ENCODE measurements at places on chromosomes 12 and 14. TPM values are rescaled to one million over a fixed set of nuclear protein-coding genes. Genes with fewer than 3 reads are reported as not detected.

CLEC4A gene
- 4.6 TPM for total RNA-seq

HOXC12 gene
- not detected for total RNA-seq

ASIC1 gene
- total RNA-seq: 1.8 TPM

TCTN2 gene
- 4.0 TPM for total RNA-seq

SMARCD1 gene
- total RNA-seq: 19.1 TPM

NINJ2 gene
- 9.1 TPM for total RNA-seq

GRCh38 chr12:51695241-51696010 is 104.4 kb downstream of the SCN8A start:
- DNase-seq: no peak

DNA sequence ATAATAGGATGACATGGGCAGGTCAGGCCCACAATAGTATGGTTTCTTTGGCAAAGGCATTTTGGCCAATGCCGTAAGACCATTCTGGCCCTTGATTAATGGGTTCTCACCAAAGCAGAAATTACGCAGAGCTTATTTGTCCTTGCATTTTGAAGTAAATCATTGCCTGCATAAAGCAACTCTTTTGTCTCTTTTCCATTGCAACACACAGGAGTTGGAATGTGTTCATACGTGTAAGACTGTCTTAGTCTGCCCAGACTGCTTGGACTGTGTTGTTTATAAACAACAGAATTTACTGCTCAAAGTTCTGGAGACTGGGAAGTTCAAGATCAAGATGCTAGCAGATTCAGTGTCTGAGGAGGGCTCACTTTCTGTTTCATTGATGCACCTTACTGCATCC is 102.8 kb upstream of the NPAS3 start:
- no peak for DNase-seq

DNA sequence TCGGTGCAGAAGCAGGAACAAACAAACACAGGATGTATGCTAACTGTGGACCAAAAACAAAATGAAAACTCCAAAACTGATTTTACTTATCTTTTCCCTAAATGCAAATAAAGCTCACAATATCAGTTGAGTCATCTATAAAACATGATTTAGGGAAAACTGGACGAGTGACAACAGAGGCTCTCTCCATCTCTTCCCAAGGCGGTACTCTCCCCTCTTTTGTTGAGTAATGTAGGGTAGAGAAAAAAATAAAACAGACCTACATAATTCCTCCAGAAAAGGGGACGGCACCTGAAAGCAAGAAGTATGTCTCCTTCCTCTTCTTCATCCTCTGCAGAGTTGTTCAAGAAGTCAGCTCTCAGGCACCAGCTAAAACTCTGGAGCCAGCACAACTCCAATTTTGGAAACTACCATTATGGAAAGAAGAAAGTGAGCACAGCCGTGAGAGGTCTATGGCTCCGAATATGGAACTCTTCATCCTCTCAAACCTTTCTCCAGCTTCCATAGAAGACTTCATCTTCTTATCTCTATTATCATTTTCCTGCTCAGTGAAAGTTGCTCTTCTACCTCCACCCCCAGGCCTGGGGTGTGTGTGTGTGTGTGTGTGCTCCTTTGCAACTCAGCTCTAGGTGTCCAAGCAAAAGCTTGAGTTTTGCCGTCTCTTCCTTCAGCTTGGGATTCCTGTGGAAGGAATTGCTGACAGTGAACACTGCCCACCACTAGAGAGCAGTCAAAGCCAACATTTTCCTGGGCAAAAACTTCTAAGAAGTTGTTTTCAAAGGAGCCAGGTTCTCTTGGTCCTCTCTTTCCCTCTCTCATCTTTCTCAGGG is 155.4 kb downstream of the DIO2 start:
- DNase-seq: no peak

- DNase-seq: no peak
These were observed 23.3 kb downstream of the PDZRN4 start for GRCh38 chr12:41211448-41211847.

GRCh38 chr14:103630364-103631108 is 1.5 kb downstream of the KLC1 start:
- no peak for DNase-seq

DNA sequence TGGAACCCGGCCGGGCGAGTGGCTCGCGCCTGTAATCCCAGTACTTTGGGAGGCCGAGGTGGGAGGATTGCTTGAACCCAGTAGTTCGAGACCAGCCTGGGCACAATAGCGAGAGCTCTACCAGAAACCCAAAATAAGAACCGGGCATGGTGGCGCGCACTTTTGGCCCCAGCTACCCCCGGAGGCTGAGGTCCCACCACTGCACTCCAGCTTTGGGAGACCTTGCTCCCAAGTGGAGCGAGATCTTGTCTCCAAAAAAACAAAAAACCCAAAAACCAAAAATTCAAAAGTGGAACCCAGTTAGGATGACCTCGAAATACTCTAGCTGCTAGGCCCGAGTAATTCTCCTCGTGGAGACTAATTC is 769 bp upstream of the VTI1B start:
- DNase-seq: no peak

- no peak for DNase-seq
These were observed 59.2 kb upstream of the RTRAF start for GRCh38 chr14:51929910-51930682.

- no peak for DNase-seq
These were observed 31.0 kb upstream of the LGALS3 start for GRCh38 chr14:55097881-55098560.

GRCh38 chr12:52951126-52951525 is 2.2 kb downstream of the KRT18 start:
- DNase-seq: no peak

All from heart left ventricle (tissue), 16 donors.